Activated CD4-positive, alpha-beta memory T cell treated with anti-CD3 and anti-CD28 coated beads for 36 hours (primary cell): ENCODE measurements at places on chromosomes 4 and X.

- DNase-seq, result no peak
These were observed 22.9 kb upstream of the CXCL13 start for GRCh38 chr4:77582711-77583110.

- no peak for DNase-seq
These were observed 10.9 kb downstream of the HHIP start for GRCh38 chr4:144656850-144657249.

GRCh38 chrX:139049465-139049864 is 337.9 kb upstream of the FGF13 start:
- DNase-seq, result no peak

DNA sequence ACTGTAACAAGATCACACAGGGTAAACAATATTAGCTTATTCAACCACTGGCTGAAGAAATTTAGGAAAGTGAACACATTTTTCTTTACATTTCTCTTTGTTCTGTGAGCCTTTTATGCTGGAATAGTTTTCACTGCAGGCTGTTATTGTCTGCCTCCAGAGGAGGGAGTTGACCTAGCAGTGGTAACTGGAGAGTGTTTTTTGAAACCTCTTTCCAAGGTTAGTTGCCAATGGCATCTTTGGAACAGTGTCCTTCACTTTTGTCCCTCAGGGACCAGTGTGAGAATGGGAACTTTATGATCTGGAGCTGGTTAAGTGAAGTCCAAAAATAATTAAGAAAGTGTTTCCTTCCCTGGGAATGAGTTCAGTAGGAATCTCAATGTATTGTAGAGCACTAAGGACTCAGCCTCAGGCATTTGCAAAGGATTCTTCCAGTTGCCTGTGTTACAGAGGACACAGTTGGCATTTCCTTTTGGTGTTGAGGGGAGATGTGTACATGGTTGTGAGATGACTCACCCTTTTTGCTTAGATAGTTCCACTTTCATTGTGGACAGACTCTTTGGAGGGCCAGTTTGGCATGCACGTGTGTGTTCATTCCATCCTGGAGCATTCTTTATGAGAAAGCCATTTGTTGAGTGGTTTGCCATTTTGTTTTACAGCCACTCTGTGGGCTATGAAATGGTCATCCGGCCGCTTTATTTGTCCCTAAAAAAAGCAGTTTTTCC is 61.3 kb downstream of the AR start:
- no peak for DNase-seq

- no peak for DNase-seq
These were observed 71.4 kb upstream of the ETNPPL start for GRCh38 chr4:108834166-108834834.

- DNase-seq, result no peak
These were observed 26.3 kb downstream of the EFHC2 start for GRCh38 chrX:44317181-44317580.

DNA sequence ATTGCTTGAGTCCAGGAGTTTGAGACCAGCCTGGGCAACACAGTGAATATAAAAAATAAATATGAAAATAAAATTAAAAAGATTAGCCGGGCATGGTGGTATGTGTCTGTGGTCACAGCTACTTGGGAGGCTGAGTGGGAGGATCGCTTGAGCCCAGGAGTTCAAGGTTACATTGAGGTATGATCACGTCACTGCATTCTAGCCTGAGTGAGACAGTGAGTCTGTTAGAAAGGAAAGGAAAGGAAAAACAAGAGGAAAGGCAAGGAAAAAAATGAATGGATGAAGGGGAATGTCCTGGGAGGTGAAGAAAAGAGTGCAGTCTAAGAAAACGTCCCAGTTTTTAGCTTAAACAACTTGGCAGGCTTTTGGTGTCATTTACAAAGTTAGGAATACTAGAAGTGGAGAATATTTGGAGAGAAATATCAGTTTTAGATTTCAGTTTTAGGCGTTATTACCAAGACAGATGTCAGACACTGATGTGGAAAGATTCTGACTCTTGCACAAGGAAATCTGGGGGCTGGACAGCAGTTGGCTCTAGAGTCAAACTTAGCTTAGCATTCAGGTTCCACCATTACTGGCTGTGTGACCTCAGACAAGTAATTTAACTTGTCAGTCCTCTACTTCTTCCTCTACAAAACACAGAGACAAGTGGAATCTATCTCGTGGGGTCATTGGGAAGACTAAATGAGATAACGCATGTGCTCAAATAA is 139.0 kb downstream of the TSPAN5 start:
- no peak for DNase-seq
